ENCODE measurements at places on chromosomes 4 and X.
A peak's percentile ranks its signal among the peaks of the same experiment; 100 is the strongest.

DNA sequence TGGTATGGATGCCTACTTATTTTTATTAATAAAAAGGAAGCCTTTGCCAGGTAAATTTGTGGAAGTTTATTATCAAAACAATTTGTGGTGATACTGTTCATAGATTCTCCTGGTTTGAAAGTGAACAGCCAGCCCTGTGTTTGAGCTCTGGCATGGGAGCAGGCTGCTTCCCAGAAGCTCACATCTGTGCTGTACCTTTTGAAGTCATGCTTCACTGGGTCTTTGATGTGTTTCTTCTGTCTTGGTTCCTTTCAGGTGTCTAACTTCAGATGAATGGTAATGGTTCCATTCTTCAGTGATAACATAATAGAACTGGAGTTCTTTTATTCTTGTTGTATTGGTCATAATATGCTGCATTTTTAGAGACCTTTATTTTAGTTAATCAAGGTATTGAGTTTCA, 85.5 kb downstream of the BMPR1B start:
- ATAC-seq = no peak

DNA sequence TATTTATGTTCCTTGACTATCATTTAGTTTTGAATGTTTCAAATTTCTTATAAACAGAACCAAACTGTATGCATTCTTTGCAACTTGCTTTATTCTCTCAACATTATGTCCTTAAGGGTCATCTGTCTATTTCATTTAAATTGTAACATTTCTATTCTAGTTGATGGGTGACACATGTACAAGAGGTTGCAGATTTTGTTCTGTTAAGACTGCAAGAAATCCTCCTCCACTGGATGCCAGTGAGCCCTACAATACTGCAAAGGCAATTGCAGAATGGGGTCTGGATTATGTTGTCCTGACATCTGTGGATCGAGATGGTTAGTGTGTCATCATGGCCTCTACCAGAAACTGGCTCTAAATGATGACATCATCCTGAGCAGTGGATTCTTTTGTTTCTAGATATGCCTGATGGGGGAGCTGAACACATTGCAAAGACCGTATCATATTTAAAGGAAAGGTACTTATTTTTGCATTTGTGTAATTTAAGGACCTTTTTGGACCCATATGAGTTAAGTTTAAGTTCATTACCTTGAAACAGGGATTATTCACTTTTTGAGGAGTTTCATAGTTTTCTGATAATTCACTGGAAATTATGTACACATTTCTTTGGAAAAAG, 6.1 kb downstream of the LIAS start:
- no peak for ATAC-seq

DNA sequence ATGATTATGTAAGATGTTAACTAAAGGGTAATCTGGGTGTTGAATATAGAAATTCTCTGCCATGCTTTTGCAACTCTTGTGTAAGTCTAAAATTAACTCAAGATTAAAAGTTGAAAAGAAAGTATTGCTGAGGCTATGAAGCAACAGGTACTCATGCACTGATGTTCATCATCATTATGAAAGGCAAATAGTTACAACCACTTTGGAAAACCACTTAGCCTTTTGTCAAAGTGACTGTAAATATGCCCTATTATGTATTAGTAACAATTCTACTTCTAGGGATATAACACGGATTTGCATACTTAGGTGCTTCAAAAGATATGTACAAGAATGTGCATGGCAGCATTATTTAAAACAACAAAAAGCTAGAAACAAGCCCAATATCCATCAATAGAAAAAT, 227.8 kb upstream of the CXXC4 start:
- no peak for ATAC-seq

DNA sequence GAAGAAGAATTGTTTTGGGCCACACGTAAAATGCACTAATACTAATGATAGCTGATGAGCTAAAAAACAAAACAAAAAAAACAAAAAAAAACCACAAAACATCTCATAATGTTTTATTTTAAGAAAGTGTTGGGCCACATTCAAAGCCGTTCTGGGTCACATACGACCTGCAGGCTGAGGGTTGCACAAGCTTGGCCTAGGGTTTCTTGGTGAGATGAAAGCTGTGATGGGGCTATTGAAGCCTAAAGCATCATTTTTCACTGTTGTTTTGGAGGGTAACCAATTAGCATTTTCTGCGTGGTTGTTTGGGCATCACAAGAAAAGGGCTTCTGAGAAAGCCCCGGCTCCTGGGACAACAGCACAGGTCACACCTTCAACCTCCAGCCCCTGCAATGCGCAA, 42.5 kb upstream of the ZNF157 start:
- no peak for ATAC-seq

DNA sequence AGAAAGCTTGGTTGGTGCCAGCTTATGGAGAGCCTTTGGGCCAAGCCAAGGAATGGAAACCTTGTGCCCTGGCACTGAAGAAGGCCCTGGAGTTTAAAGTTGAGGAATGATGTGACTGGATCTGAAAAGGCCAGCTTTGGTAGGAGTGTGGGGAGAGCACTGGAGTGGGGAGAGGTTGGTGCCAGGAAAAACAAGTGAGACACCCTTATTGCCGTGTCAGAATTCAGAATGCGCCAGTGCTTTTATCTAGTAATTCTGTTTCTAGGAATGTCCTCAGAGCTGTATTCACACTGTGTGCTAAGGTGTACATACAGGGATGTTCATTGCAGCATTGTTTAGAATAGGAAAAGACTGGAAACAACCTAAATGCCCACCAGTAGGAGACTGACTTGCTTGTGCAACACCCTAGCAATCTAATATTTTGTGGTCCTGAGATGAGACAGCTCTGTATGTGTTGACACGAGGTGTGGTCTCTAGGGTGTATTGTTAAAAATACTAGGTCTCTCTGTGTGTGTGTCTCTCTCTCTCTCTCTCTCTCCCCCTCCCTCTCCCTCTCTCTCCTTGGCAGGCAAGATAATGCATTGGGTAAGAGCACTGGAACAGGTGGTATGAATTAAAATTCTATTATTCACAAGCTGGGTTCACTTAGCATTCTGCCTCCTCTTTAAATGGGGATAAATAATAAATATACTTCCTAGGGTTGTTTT, 107.8 kb downstream of the GATB start:
- ATAC-seq = peak; percentile 76

Data from gastroesophageal sphincter (tissue), 4 donors.